ENCODE measurements at places on chromosomes 13 and 19.
A peak's percentile ranks its signal among the peaks of the same experiment; 100 is the strongest.

DNA sequence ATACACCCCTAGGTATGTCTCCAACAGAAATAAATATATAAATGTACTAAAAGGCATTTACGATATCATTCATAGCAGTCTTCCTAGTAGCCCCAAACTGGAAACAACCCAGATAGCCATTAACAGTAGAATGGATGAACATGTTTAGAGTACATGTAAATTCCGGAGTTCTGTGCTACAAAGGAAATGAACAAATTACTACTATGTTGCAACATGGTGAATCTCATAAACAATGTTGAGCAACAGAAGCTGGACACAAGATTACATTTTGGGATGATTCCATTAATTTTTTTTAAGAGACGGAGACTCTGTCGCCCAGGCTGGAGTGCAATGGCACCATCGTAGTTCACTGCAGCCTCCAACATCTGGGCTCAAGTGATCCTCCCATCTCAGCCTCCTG lies 5.9 kb upstream of the SLC7A10 start:
- no peak for DNase-seq

- no peak for DNase-seq
Measured at GRCh38 chr13:61908906-61909615, 493.4 kb upstream of the PCDH20 start.

- DNase-seq, result no peak
Measured at GRCh38 chr19:39438270-39438934, 2.7 kb upstream of the RPS16 start.

DNA sequence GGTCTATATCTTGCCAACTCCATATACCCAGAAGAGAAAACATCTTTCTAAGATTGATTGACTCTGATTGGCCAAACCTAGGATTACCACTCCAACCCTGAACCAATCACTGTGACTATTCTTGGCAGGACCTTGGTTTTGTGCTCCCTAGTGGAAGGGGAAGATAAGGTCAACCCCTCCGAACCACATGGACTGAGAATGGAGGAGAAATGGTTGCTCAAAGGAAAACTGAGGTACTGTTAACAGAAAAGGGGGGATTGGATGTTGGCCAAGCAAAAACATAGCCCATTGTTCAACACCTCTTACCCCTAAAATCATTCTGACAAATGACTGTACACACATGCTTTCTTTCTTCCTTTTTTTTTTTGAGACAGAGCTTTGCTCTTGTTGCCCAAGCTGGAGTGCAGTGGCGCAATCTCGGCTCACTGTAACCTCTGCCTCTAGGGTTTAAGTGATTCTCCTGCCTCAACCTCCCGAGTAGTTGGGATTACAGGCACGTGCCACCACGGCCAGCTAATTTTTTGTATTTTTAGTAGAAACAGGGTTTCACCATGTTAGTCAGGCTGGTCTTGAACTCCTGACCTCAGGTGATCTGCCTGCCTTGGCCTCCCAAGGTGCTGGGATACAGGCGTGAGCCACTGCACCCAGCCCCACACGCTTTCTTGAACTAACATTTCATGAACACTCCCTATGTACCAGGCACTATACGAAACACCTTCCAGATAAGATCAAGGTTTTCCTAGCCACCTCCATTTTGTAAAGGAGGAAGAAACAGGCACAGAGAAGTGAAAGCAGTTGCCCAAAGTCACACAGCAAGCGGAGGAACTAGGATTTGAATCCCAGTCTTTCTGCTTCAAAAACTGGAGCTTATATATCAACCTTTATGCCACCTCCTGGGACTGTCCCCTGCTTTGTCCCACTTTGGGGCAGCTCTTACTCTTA lies 6.5 kb downstream of the MEIOSIN start:
- DNase-seq, result no peak

DNA sequence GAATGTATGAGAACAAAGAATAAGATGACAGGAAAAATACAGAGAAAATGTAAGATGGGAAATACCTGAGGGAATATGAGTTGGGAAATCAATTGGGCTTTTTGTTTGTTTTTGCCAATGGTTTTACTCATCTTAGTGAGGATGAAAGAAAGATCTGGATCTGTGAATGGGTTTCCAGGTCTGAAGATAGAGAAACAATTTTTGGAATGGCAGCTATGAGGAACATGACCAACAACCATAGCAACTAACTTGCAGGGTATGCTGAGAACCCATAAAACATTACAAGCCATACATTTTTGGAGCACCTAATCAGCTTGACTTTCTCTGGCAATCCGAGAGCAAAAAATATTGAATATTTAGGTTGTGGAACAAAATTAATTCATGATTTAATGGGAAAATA lies 290.0 kb downstream of the KCTD12 start:
- DNase-seq, result no peak

- no peak for DNase-seq
Measured at GRCh38 chr13:20997301-20998161, 63.9 kb downstream of the LATS2 start.

DNA sequence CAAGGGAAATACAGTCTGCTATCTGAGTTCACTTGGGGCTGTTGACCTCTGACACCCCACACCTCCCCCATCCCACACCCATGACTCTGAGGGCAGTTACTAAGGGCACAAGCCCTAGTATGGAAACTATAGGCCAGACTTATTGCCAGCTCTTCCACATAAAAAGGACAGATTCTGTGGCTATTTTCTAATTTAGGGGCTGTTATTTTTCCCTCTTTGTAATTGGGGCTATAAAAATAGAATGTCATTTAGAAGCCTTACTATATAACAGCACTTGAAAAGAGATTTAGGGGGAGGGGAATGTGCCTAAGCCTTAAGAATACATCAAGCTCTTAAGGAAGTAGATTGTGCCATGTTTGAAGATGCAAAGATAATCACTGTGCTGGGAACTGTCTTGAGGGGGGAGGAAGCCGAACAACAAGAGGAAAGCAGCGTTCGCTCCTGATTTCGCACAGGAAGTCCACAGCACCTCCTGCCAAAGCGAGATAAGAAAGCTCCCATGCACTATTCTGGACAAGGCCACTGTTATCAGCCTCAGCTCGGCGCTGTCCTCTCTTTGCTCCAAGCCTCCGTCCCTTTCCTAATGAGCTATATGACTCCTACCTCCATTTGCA lies 86.6 kb downstream of the FLT1 start:
- DNase-seq, result no peak

DNA sequence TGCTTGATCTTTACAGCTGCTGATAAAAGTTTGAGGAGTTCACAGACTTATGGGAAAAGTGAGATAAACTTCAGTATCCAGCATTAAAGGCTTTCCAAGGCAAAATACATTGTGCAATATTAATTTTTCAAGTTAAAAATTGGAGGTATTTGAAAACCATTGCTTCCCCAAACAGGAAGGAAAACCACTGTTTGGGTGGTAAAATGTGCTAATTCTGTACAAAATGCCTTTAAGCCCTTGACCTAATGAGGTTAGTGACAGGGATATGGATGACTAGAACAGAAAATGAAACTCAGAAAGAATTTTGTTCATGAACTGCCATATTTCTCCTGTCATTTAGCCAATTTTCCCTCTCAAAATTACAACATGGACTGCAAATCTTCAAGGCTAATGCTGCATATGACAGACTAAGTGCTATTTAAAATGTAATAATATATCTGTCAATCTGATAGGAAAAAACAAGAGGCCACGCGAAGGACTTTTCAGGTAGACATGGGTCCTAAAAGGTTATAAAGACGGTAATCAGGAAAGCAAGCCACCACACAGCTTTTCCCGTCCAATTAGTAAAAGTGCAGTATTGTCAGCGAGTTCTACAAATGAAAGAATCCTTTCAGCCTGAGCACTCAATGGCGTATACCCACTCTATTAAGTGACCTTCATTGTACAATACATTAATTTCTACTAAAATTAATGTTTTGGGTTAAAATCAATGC lies 212.8 kb downstream of the ENOX1 start:
- no peak for DNase-seq

- no peak for DNase-seq
Measured at GRCh38 chr13:51006067-51006845, 96.7 kb downstream of the RNASEH2B start.

DNA sequence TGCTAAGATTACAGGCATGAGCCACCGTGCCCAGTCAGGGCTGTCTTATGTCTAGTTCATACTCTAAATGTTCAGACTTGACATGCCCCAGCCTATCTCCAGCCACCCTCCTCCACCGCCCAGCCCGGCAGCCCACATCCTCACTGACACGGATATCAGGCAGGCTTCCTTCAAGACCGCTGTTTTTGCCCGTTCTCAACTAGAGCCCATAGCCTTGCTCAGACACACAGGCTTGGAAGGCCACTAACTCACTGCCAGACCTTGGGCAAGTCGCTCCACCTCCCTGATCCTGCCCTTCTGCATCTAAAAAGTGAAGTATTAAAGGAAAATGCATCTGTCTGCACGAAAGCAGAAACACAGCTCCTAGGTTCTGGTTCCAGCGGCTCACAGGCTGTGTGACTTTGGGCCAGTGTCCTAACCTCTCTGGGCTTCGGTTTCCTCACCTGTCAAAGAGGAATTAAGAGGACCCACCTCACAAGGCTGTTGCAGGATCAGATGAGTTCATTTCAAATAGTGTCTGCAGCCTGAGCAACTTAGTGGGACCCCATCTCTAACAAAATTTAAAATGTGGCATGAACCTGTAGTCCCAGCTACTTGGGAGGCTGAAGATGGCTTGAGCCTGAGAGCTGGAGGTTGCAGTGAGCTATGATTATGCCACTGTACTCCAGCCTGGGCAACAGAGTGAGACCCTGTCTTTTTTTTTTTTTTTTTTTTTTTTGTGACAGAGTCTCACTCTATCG lies 14.5 kb upstream of the CERS4 start:
- DNase-seq, result no peak

DNA sequence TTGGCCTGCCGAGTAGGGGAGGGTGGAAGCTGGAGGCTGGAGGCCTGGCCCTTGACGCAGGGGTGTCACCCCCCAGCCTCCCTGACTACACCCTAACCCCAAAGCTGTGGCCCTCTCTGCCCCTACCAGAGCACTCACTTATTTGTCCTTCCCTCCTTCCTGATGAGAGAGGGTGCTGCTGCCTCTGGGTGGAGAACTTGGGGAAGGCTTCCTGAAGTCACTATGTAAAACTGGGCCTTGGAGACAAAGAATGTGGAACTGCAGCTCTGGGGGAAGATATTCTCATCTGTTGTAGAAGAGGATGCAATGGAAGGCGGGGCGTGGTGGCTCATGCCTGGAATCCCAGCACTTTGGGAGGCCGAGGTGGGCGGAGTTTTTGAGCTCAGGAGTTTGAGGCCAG lies 485.2 kb downstream of the ZNF536 start:
- DNase-seq, result no peak

GRCh38 chr13:50290186-50290585 lies 274.9 kb downstream of the KCNRG start:
- no peak for DNase-seq

DNA sequence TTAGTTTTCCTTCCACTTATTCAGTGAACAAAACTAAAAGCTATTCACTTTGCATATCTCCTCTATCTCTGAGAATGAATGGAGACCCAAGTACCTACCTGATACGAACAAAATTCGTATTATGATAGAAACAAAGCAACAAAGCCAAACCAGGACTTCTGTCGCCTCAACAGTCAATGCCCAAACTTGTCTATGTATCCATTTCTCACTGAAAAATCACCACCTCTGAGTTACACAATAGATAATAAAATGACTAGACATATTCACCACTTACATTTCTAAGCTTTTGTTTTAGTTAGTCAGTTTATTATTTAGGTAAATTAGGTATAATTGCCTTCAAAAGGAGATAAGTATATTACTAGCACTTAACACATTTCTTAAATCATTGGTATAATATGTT lies 67.7 kb downstream of the CAB39L start:
- no peak for DNase-seq

DNA sequence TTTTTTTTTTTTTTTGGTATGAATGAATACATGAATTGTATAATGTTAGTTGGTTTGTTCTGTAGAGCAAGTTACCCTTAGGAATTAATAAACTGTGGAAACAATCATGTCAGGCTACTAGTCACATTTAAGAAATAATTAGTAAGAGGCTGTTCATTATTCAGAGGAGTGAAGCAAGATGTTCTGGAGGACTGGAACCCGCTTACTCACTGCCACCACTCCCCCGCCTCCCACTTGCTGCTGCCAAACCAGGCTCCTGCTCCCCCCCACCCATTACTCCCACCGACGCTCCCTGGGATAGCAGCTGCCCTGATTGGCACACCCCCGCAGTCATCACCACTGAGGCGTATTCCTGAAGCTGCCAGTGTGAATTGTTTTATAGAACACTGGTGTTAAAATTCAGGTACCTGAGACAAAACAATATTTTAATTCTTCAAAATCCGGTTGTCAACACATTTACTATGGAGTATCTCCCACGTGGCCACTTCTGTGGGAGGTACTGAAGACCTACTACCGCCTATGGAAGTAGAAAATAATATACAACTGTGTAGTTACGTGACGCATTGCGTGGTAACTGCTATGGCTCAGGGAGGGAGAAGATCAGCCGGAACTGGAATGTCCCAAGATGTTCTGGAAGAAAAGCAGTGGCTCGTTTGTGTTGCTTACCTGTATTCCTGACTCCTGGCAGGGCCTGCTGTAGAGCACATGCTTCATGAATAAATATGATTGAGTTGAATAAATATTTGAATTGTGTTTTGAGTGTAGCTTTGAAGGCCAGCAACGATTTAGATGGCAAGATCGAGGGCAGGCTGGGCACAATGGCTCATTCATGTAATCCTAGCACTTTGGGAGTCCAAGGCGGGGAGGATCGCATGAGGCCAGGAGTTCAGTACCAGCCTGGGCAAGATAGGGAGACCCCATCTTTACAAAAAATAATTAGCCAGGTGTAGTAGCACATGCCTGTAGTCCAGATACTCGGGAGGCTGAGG lies 1.7 kb downstream of the DPY19L3 start:
- DNase-seq, result peak; percentile 36

- no peak for DNase-seq
Measured at GRCh38 chr13:44685641-44686040, 109.5 kb upstream of the TSC22D1 start.

DNA sequence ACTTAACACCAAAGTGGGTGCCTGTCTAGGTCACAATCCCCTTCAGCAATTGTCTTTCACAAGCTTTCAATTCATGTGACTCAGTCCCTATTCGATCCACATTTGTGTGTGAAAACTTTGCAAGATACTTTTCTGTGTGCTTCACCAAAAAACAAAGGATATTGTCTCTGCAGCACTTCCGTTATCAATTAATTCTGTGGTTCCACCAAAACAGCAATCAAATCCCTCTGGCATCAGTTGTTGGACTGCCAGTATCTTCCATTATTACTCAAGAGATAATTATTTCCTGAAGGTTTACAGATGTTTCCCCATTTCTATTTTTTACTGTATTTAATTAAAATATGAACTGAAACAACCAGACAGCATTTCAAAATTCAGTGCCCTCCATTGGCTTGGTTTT lies 481.4 kb downstream of the SUCLA2 start:
- no peak for DNase-seq

- peak; percentile 76 for DNase-seq
Measured at GRCh38 chr19:1222394-1222793, 15.4 kb downstream of the CBARP start.

GRCh38 chr19:51375504-51376221 lies 3.2 kb upstream of the NKG7 start:
- no peak for DNase-seq

DNA sequence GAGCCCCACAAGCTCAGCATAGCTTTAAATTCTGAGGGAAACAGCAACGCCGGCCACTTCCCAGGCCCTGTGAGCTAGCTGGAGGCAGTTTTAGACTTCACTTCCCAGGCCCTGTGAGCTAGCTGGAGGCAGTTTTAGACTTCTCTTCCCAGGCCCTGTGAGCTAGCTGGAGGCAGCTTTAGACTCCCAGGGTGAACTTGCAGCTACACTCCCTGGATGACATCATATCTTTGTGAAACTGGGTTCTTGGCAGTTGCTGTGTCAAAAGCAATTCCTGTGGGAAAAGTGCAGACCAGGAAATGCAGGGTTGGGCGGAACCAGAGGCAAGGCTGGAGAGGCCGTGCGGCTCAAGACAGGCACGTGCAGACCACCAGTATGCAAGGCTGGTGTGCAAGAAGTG lies 12.7 kb downstream of the SOX1 start:
- no peak for DNase-seq

All from SK-N-SH (cell line).